ENCODE measurements at places on chromosomes 12 and 14. TPM values are rescaled to one million over a fixed set of nuclear protein-coding genes. Genes with fewer than 3 reads are reported as not detected.

KRT77 gene
- total RNA-seq: not detected

SIX1 gene
- not detected for total RNA-seq

CFL2 gene
- total RNA-seq: 8.1 TPM

SLCO1B1 gene
- total RNA-seq: not detected

EXOC3L4 gene
- not detected for total RNA-seq

SLC6A13 gene
- total RNA-seq: 0.61 TPM

SLC25A21 gene
- 0.08 TPM for total RNA-seq

E2F7 gene
- total RNA-seq: 26.1 TPM

DNA sequence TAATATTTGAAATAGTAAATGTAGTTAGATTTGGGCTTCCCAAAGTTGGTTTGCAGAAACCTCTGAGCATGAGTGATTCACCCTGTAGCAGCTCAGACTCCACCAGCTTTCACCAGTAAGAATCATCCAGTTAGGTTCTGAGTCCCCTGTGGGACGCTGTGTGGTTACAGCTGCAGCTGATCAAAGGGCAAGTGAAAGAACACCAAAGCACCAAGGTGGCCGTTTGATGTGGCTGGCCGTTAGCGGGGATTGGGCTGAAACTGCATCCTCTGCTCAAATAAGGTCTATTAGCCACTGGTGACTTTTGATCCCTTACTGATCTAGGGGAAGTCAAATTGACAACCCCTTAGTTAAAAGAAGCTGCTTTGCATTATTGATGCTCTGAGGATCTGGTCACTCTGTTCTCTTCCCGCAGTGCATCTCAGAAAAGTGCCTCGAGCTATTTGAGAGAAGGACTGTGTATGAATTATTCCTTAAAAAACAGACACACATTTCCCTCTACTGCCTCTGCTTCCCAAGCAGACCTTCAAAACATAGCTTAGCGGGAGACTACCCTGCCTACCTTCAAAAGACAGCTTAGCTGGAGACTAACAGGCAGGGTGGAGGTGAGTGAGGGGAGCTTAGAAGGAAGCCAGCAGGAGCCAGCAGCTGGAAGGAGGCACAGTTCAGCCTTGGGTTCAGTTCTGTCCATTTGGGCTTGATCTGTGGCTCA lies 3.7 kb downstream of the ABHD12B start:
- H3K4me3 ChIP-seq: no peak overlapping the region
- H3K27me3 ChIP-seq: peaks cover 11% of the 10 kb centered on the region
- H3K4me1 ChIP-seq: peaks cover 11% of the 10 kb centered on the region
- no peaks in the 10 kb centered on the region for H3K36me3 ChIP-seq
- DNase-seq: peak; percentile 78
- no peak overlapping the region for H3K27ac ChIP-seq

DNA sequence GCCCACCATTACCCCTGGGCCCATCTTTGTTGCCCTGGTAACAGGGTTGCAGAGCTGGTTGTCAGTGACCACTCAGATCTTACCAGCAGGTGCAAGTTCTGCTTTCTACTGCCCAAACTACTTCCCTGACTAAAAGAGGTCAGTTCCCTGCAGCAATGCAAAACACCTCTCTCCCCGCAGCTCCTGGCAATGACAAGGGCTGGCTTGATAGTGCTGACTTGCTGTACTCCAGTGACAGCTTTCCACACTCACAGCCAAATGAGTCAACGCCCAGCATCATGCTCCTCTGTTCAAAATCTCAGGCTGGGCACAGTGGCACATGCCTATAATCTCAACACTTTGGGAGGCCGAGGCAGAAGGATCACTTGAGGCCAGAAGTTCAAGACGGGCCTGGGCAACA lies 90.6 kb downstream of the CIT start:
- H3K27ac ChIP-seq: no peak overlapping the region
- peaks cover 14% of the 10 kb centered on the region for H3K36me3 ChIP-seq
- no peak overlapping the region for H3K4me3 ChIP-seq
- no peak for DNase-seq
- no peaks in the 10 kb centered on the region for H3K27me3 ChIP-seq

DNA sequence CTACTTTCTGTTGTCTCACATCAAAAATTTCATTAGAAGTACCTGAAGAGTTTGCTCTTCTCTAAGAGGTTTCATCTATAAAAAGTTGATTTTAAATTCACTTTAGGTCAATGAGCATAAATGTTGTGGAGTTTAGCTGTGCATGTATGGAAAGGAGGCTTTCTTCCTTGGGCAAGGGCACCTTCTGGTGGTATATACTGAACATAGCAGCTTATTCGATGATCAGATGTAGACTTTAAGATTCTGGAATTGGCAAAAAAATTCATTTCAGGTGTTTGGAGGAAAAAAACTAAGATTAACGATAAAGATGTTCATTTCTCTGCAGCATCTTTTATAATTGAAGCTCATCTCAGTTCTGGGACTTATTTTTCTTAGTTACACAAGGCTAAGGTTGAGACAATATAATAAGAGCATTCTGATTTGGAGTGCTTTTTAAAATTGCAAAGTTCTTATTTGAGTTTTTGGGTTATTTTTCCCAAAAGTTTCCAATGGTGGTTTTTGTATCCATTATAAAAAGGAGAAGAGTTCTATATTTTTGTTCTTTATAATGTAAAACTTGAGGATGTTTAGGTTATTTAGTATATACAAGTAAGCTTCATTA lies 46.8 kb downstream of the TMEM117 start:
- no peaks in the 10 kb centered on the region for H3K4me1 ChIP-seq
- peak; percentile 17 for DNase-seq
- no peaks in the 10 kb centered on the region for H3K36me3 ChIP-seq
- no peak overlapping the region for H3K4me3 ChIP-seq

DNA sequence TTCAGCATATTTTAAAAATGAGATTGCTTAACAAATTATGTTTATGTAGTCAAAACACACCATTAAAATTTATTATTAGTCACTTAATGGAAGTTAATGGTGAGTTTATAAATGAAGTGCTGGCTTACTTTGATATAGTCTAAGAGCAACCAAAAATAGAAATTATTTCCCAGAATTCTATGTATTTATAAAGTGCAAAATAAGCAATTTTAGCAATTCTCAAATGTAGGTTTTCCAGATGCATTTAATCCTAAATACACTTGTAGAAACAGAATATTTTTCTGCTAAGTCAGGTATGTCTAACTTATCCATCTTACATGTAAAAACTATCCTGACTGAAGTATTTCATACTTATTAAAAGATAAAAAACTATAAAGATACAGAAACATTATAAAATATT lies 11.2 kb downstream of the LMO3 start:
- H3K36me3 ChIP-seq: no peaks in the 10 kb centered on the region
- no peaks in the 10 kb centered on the region for H3K27me3 ChIP-seq
- DNase-seq: no peak
- H3K4me1 ChIP-seq: no peaks in the 10 kb centered on the region
- H3K27ac ChIP-seq: no peak overlapping the region

DNA sequence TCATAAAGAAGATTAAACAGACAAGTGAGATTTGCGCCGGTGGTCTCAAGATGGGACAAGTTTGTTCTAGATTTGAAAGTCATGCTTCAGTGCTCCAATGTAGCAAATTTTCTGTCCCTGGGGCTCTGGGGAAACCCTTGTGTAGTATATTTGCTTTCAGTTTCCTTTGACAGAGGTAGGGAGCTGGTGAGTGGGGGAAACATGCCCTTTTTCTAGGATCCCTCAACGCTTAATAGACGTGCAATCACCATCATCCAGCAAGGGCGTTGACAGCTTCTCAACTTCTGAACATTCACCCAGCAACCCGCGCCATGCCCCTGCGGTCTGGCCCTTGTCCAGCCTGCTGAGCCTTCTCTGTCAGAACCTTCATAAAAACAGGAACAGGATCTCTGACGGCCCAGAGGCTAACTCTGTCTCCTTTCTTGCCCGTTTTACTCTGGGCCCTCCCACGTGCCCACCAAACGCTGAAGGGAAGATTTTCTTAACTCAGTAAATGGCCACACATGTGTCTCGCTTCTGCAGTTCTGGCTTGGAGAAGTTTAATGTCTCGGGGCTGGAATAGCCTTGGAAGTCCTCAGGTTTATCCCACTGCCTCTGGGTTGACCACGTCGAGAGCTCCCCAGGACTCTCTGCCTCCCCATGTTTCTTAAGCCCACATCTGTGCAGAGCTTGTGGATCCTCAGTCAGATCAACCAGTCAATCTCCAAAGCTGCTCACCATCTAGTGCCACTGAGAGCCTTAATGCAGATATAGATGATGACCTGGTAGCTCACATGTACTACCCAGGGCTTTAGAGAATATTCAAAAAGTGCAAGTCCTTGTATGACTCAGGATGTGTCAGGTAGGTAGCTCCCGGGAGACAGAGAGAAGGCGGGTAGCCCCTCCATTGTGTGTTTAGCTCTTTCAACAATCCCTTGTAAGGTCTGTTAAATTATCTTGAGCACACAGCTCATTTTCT lies 58.1 kb upstream of the CCND2 start:
- H3K27ac ChIP-seq: peak overlapping the region; percentile 93
- no peaks in the 10 kb centered on the region for H3K36me3 ChIP-seq
- H3K27me3 ChIP-seq: no peaks in the 10 kb centered on the region
- H3K4me3 ChIP-seq: peak overlapping the region; percentile 50

GRCh38 chr14:54638135-54638446 lies 71.2 kb downstream of the SAMD4A start:
- H3K36me3 ChIP-seq: no peaks in the 10 kb centered on the region
- no peaks in the 10 kb centered on the region for H3K27me3 ChIP-seq
- no peak for DNase-seq
- H3K27ac ChIP-seq: no peak overlapping the region
- H3K4me1 ChIP-seq: no peaks in the 10 kb centered on the region
